Natural killer cell treated with Interleukin-12 subunit alpha and Interleukin-12 subunit beta and Interleukin-15 and Interleukin-18, amount 100 ng/mL, for 72 hours (primary cell): ENCODE measurements at places on chromosomes 7 and 10. TPM values are rescaled to one million over a fixed set of nuclear protein-coding genes. Genes with fewer than 3 reads are reported as not detected.

PNLIPRP1 gene
- total RNA-seq = not detected

RADIL gene
- total RNA-seq = 0.19 TPM

EMX2 gene
- not detected for total RNA-seq

CFAP58 gene
- 0.67 TPM for total RNA-seq

NPC1L1 gene
- 0.12 TPM for total RNA-seq

PRDX3 gene
- 144 TPM for total RNA-seq

ZNF138 gene
- total RNA-seq = 11.6 TPM

CPA2 gene
- total RNA-seq = not detected

ZNF786 gene
- 7.8 TPM for total RNA-seq

DNA sequence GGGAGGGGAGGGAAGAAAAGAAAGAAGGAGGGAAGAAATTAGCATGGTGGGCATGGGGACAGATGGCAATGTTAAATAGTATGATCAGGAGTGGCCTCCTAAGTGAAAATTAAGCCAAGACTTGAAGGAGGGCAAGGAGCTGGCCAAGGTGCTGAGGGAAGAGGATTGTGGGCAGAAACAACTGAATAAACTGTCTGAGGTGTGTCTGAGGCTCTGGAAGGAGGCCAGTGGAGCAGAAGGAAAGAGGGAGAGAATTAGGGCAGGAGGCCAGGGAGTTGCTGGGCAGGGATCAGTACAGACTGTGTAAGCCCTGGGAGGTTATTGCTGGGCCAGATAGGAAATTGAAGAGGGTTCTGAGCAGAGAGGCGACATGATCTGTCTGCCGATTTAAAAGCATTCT is 40.6 kb upstream of the VKORC1L1 start:
- no peaks in the 10 kb centered on the region for H3K36me3 ChIP-seq
- no peaks in the 10 kb centered on the region for H3K27me3 ChIP-seq
- H3K4me3 ChIP-seq = no peak overlapping the region

GRCh38 chr7:78081888-78082287 is 283.3 kb downstream of the PHTF2 start:
- H3K27ac ChIP-seq = no peak overlapping the region
- H3K27me3 ChIP-seq = peaks cover 15% of the 10 kb centered on the region
- DNase-seq = no peak
- H3K4me3 ChIP-seq = no peak overlapping the region

DNA sequence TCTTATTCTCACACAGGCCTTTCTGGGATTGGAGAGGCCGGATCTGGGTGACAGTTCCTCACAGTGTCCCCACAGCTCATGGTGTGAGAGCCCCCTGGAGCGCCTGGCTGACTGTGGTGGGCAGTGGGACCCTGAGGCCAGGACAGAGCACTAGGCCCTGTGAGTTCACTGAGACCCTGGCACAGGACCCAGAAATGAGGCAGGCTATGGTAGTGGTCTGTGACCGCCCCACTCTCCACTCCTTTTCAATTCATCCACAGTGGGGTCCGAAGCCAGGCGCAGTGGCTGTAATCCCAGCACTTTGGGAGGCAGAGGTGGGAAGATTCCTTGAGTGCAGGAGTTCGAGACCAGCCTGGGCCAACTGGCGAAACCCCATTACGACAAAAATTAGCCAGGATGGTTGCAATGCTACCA is 95.9 kb upstream of the TNRC18 start:
- no peaks in the 10 kb centered on the region for H3K27me3 ChIP-seq
- DNase-seq = no peak
- no peaks in the 10 kb centered on the region for H3K36me3 ChIP-seq
- no peak overlapping the region for H3K27ac ChIP-seq

DNA sequence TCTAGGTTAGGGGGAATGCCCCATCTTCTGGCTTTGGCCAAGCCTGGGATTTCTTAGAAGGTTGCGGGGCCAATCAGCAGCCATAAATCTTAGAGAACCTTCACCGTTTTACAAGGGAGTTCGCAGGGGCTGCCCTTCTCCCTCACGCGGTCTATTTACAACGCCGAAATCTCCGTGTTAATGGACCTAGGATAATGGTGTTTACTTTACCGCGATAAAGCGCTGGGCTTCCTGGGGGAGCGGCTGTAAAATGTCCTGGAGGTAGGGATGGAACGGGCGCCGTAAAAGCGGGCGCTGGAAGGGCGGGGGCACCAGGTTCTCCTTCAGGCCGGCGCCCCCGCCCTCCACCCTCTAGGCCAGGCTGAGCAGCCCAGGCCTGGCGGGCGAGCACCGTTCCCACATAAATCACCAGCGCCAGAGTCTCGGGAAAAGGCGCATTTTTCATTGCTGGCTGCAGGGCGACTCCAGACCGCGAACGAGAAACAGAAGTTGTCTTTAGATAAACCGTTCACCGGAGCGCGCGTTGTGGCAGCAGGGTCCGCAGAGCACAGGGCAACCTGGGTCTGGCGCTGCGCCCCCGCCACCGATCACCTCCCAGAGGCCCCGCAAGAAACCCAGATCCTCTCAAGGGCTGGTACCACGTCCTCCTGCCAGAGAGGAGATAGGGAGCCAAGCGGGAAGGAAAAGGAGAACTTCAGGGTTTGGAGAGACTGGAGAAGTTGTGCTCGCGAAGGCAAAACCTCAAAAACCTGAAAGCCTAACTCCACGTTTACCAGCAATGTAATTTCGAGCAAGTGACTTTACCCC is 12.5 kb upstream of the NKX2-3 start:
- H3K4me1 ChIP-seq = peaks cover 7% of the 10 kb centered on the region
- no peak overlapping the region for H3K27ac ChIP-seq
- peaks cover 37% of the 10 kb centered on the region for H3K27me3 ChIP-seq
- DNase-seq = no peak

DNA sequence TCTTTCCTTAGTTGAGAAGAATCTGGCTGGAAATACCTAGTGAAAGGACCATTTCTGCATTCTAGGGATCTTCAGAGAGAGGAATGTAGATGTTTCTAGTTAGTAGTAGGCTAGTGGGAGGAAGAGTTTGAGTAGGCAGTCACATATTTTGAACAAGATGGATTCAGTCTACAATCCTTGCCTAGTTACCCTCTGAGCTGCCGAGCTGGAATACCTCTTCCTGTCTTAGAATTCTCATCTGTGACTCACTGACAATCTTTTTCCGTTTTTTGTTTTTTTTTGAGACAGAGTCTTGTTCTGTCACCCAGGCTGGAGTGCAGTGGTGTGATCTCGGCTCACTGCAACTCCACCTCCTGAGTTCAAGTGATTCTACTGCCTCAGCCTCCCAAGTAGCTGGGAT is 30.7 kb upstream of the PLPP4 start:
- H3K27me3 ChIP-seq = peaks cover 28% of the 10 kb centered on the region
- DNase-seq = no peak
- no peaks in the 10 kb centered on the region for H3K4me1 ChIP-seq
- H3K27ac ChIP-seq = no peak overlapping the region

- no peak overlapping the region for H3K4me3 ChIP-seq
- no peaks in the 10 kb centered on the region for H3K36me3 ChIP-seq
- peaks cover 12% of the 10 kb centered on the region for H3K27me3 ChIP-seq
- DNase-seq = no peak
- H3K4me1 ChIP-seq = no peaks in the 10 kb centered on the region
Measured at GRCh38 chr10:111999205-111999914, 184.2 kb downstream of the GPAM start.

GRCh38 chr10:96616961-96617360 is 30.1 kb upstream of the TM9SF3 start:
- no peaks in the 10 kb centered on the region for H3K27me3 ChIP-seq
- peaks cover 21% of the 10 kb centered on the region for H3K4me1 ChIP-seq
- DNase-seq = no peak
- peaks cover 39% of the 10 kb centered on the region for H3K36me3 ChIP-seq

DNA sequence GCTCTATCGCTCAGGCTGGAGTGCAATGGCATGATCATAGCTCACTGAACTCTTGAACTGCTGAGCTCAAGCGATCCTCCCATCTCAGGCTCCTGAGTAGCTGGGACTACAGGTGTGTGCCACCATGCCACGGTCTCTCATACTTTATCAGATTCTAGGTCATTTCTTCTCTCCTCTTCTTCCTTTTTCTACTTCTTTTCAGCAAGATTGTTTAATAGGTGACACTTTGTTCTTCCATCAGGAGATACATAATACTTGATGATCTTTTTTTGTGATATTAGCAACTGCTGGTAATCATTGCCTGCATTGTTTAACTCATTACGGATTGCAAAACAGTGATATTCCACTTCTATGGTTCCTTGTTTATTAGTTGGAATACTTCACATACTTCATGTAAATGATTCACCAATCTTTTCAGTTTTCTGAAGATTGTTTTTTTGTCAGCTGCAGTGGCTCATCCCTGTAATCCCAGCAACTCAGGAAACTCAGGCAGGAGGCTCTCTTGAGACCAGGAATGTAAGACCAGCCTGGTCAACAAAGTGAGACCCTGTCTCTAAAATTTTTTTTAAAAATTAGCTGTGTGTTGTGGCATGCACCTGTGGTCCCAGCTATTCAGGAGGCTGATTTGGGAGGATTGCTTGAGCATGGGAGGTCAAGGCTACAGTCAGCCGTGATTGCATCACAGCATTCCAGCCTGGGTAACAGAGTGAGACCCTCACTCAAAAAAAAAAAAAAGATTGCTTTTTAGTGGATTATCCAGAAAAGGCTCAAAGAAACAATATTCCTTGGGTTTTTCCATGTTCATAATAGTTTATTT is 36.2 kb upstream of the CHST3 start:
- DNase-seq = no peak
- no peaks in the 10 kb centered on the region for H3K36me3 ChIP-seq
- no peaks in the 10 kb centered on the region for H3K4me1 ChIP-seq
- no peak overlapping the region for H3K4me3 ChIP-seq

- no peaks in the 10 kb centered on the region for H3K27me3 ChIP-seq
- no peak for DNase-seq
- no peaks in the 10 kb centered on the region for H3K4me1 ChIP-seq
Measured at GRCh38 chr7:136566491-136566890, 302.0 kb upstream of the CHRM2 start.

DNA sequence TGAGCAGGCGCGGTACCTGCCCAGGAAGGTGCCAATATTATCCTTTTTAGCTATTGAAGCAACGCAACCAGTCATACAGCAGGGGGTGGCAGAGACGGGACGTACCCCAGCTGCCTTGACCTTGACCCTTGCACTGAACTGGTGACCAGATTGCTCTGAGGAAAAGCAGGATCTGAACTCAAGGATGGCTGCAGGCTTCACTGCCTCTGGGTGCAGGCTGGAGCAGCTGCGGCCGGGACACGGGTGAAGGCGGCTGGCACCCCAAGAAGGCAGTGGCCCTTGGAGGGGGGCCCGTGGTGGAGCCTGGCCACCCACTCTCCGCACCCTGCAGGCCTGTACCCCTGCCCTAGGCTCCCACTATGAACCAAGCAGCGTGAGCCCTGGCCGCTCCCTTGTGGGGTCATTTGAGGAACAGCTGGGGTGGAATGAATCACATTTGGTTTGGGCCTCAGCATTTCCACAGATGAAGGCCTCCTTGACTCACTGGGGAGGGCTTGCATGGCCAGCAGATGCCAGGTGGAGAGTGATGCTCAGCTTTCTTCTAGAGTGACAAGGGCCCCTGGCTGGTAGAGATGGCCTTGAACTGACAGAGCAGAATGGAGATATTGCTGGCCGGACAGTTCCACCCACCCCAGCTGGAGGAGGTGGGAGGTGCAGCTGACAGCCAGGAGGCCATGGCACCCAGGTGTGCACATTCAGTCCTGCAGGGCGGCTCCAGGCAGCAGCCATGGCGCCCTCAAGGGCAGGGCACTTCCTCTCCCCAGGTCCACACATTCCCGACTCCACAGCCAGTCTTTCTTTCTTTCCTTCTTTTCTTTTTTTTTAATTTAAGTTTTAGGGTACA is 218.7 kb downstream of the WDR37 start:
- H3K4me1 ChIP-seq = no peaks in the 10 kb centered on the region
- no peak overlapping the region for H3K27ac ChIP-seq
- DNase-seq = no peak
- H3K27me3 ChIP-seq = peaks cover 5% of the 10 kb centered on the region

- H3K27ac ChIP-seq = peak overlapping the region; percentile 52
- no peaks in the 10 kb centered on the region for H3K36me3 ChIP-seq
- no peaks in the 10 kb centered on the region for H3K27me3 ChIP-seq
- no peak overlapping the region for H3K4me3 ChIP-seq
- no peak for DNase-seq
Measured at GRCh38 chr10:35409094-35409582, 72.8 kb downstream of the CCNY start.

- DNase-seq = no peak
- H3K4me3 ChIP-seq = no peak overlapping the region
- H3K4me1 ChIP-seq = no peaks in the 10 kb centered on the region
- no peak overlapping the region for H3K27ac ChIP-seq
- peaks cover 8% of the 10 kb centered on the region for H3K27me3 ChIP-seq
Measured at GRCh38 chr7:25752967-25753791, 398.8 kb upstream of the NFE2L3 start.

GRCh38 chr10:51367127-51367526 is 292.8 kb downstream of the PRKG1 start:
- no peaks in the 10 kb centered on the region for H3K27me3 ChIP-seq
- no peak overlapping the region for H3K27ac ChIP-seq
- DNase-seq = no peak
- H3K4me1 ChIP-seq = no peaks in the 10 kb centered on the region
- H3K36me3 ChIP-seq = no peaks in the 10 kb centered on the region

DNA sequence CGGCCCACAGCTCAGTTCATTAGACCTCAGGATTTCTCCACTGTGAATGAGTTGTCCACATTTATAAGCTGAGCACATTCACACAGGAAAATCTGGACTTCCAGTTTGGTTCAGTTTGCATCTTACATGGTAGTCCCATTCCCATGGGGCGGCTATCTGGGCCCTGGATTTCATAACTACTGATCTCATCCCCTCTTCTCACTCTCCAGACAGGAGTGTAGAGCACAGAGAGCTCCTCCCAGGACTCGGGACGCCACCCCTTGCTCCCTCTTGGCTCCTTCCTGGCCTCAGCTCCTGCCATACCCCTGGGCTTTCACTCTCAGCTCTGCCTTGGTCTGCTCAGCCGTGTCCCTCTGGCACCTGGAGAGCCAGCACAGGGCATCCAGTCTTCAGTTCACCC is 117.6 kb upstream of the TCERG1L start:
- no peak overlapping the region for H3K4me3 ChIP-seq
- H3K36me3 ChIP-seq = no peaks in the 10 kb centered on the region
- no peak overlapping the region for H3K27ac ChIP-seq
- no peak for DNase-seq
- H3K27me3 ChIP-seq = peaks cover 13% of the 10 kb centered on the region

GRCh38 chr7:134290286-134290685 is 26.4 kb downstream of the SLC35B4 start:
- no peak overlapping the region for H3K27ac ChIP-seq
- no peak for DNase-seq
- no peak overlapping the region for H3K4me3 ChIP-seq

- H3K4me3 ChIP-seq = no peak overlapping the region
- H3K36me3 ChIP-seq = no peaks in the 10 kb centered on the region
- no peaks in the 10 kb centered on the region for H3K27me3 ChIP-seq
- no peak for DNase-seq
- peaks cover 4% of the 10 kb centered on the region for H3K4me1 ChIP-seq
- no peak overlapping the region for H3K27ac ChIP-seq
Measured at GRCh38 chr10:31025142-31025541, 6.5 kb downstream of the ZNF438 start.

DNA sequence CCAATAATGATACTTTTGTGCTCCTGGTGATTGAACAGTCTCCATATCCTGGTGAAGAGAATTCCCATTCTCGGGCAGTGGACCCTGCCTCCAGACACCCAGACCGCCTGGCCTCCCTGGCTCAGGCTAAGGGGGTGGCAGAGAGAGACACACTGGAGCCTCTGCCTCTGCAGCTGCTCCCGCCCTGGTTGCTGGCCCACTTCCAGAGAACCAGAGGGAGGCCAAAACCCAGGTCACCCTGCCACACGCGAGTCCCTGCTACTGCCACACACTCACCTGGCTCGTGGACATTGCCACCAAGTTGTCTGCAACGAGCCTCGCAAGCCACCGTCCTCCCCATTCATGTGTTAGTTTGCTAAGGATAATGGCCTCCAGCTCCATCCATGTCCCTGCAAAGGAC is 221.8 kb downstream of the HPSE2 start:
- DNase-seq = no peak
- H3K27me3 ChIP-seq = no peaks in the 10 kb centered on the region
- H3K4me3 ChIP-seq = no peak overlapping the region
- H3K27ac ChIP-seq = no peak overlapping the region
- no peaks in the 10 kb centered on the region for H3K4me1 ChIP-seq
